ENCODE measurements at places on chromosomes 16 and 17.

- no peak for DNase-seq
Measured at GRCh38 chr17:29138184-29138955, 41.8 kb downstream of the MYO18A start.

GRCh38 chr16:21117567-21117966 lies 33.1 kb downstream of the DNAH3 start:
- no peak for DNase-seq

- DNase-seq: no peak
Measured at GRCh38 chr16:56860226-56861020, 4.6 kb upstream of the SLC12A3 start.

DNA sequence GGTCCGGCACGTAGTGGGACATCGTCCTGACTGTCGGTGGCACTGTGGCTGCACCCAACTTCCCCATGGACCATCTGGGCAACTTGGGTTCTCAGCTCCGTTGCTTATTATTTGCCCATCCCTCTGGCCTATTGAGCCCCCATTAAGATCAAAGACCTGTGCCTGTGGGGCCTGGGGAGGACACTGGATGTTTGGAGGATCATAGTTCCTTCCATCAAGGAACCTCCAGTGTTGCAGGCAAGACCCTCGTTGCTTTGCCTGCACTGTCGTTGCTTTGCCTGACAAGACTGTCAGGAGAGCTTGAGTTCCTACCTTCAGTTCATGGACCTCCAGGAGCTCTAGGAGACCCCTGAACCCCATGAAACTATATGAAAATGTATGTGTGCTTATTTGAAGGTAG lies 127.2 kb downstream of the CCDC144A start:
- no peak for DNase-seq

GRCh38 chr16:64202571-64202970 lies 919.3 kb downstream of the CDH11 start:
- no peak for DNase-seq

GRCh38 chr17:17347234-17347955 lies 44.2 kb downstream of the NT5M start:
- no peak for DNase-seq

GRCh38 chr17:48514477-48514876 lies 16.3 kb downstream of the HOXB1 start:
- no peak for DNase-seq

DNA sequence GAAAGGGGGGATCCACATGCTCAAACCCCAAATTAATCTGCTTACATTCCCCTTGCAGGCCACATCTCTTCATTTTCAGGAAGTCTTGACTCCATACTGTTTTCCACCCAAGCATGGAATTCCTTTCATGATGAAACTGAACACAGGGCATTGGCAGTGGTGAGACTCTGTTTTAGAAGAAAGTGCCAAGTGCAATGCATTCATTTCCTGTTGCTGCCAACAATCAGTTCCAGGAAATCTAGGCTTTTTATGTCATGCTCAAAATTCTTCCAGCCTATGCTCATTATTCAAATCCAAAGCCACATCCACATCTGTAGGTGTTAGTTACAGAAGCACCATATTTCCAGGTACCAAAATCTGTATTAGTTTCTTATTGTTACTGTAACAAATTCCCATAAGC lies 4.1 kb downstream of the CCL2 start:
- DNase-seq: peak; percentile 85

DNA sequence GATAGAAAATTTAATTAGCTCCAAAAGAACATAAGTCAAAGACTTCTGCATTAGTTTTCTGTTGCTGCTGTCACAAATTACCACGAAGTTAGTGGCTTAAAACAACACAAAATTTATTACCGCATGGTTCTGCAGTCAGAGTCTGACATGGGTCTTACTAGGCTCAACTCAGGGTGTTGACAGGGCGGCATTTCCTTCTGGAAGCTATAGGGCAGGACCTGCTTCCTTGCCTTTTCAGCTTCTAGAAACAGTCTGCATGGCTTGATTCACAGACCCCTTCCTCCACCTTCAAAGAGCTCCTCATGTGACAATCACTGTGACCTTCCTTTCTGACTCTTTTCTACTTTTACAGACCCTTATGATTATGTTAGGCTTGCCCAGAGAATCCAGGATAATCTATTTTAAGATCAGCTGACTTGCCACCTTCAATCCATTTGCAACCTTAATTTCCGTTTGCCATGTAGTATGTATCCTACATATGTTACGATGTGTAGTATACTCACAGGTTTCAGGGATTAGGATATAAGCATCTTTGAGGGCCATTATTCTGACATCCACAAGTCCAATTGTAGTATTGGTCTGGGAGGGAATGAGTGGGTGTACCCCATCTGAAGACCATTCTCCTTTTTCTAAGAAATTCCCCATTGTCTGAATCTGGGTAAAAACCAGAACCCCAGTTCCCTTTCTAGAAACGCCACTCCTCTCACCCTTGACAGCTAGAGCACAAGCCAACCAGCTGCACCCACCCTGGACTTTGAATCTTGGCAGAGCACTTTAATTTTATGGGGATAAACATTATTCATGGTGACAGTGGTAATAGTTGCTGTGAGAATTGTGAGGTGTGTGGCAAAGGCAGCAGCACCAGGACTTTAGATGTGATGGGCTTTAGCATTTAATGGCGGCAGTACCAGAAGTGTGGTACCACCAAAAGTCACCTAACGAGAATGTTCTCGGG lies 265.5 kb downstream of the KCNJ2 start:
- DNase-seq: no peak

DNA sequence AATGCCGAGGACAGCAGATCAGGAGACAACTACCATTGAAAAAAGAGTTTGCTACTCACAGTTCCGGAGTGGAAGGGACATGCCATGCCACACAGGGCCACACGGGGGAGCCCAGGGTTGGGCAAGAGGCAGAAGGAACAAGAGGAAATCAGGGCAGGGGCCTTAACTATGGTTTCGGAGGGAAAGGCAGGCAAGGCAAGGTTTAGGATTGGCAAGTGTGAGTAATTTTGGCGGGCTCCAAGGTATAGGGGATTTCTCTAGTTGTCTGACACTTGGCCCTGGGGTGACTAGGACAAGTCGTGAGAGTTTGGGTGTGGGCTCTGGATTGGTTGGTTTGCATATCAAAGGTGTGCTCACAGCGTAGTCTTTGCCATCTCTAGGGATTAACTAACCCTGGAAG lies 27.0 kb upstream of the NTN1 start:
- peak; percentile 32 for DNase-seq

- no peak for DNase-seq
Measured at GRCh38 chr16:1723450-1724147, 17.6 kb downstream of the MAPK8IP3 start.

DNA sequence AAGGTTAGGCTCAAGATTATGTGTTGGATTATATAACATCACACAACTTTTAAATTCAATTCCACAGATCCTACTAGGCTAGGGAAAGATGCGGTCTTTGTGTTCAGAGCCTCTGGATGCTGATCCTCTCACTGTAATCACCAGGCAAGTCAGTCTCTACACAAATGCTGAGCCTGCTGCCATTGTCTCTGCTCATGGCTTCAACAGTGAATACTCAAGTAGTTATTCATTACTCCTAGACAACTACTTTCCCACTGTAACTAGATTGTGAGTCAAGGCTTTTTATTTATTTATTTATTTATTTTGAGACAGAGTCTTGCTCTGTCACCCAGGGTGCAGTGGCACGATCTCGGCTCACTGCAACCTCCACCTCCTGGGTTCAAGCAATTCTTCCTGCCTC lies 15.8 kb upstream of the NDUFAB1 start:
- DNase-seq: no peak

- DNase-seq: peak; percentile 43
Measured at GRCh38 chr16:68704232-68704867, 32.7 kb upstream of the CDH1 start.

All from fibroblast of gingiva (primary cell).